Stimulated activated CD8-positive, alpha-beta memory T cell treated with anti-CD3 and anti-CD28 coated beads, Interleukin-7, amount 100 ng/mL, for 4 hours (primary cell): ENCODE measurements at places on chromosomes 3 and 15.

GRCh38 chr3:104933972-104934371, 432.7 kb upstream of the ALCAM start:
- DNase-seq: no peak

DNA sequence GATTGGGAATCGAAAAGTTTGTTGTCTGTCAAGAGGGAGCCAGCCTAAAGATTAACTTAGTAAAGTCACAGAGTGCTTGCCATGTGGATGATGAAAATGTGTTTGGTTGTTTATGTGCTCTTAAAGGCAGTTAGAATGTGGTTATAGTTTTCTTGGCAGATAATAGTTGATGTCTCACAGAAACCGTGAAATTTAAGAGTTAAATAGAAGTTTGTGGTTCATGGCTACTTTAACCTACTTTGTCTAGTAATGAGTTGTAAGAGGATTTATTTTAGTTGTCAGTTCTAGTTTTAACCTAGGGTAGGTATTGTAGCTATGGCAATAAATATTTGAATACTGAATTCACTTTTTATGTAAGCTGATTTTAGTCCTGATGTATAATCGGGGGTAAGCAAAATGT, 36.4 kb upstream of the EIF3J start:
- no peak for DNase-seq

GRCh38 chr15:69815793-69816192, 281.9 kb downstream of the TLE3 start:
- DNase-seq: no peak

DNA sequence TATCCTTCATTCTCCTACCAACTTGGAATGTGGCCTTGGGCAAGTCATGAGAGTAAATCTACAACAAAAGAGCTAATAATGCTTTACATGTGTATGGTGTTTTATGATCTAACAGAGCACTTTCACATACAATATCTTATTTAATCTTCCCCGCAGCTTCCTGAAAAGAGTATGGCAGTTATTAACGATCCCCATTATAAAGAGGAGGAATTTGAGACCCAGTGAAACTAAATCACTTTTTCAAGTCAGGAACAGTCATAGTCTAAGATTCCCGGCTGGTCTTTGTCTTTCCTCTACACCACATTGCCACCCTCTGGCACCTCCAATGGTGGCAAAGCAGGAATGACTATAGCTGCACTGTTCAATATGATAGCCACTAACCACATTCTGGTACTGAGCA, 69.7 kb upstream of the CMSS1 start:
- no peak for DNase-seq

DNA sequence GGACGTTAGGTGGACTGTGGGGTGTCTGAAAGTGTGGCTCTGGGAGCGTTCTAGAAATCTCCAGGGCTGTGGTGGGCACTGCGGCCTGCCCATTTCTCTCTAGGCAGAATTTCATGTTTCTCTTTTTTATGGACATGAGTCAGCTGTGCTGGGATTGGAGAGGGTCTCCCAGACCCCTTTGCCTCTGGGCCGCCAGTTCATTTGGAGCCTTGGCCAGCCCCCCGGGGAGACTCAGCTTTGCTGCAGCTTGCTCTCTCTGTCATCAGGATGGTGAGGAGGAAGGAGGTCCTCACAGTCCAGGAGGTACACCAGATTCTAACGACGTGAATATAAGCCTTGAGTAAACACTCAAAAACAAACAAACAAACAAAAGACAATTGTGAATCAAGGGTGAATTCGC, 149.6 kb upstream of the RGMA start:
- no peak for DNase-seq

DNA sequence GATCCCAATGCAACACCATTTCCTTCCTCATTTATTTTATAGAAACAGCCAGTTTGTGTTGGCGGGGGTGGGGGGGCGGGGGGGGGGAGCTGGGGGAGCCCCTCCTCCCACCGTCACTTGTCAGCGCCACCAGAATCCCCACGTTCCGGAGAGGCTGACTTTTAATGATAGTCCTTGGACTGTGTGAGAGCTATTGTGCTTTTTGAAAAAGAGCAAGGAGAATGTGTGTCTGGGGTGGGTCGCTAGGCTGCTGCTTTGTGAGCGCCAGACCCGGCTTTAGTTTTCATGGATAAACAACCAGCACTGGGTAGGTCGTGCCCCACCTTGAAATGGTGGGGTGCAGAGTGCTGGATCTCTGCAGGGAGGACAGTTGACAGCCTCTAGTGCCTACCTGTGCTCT, 135.0 kb upstream of the ONECUT1 start:
- no peak for DNase-seq

- no peak for DNase-seq
Measured at GRCh38 chr3:14532691-14533456, 7.3 kb downstream of the GRIP2 start.

DNA sequence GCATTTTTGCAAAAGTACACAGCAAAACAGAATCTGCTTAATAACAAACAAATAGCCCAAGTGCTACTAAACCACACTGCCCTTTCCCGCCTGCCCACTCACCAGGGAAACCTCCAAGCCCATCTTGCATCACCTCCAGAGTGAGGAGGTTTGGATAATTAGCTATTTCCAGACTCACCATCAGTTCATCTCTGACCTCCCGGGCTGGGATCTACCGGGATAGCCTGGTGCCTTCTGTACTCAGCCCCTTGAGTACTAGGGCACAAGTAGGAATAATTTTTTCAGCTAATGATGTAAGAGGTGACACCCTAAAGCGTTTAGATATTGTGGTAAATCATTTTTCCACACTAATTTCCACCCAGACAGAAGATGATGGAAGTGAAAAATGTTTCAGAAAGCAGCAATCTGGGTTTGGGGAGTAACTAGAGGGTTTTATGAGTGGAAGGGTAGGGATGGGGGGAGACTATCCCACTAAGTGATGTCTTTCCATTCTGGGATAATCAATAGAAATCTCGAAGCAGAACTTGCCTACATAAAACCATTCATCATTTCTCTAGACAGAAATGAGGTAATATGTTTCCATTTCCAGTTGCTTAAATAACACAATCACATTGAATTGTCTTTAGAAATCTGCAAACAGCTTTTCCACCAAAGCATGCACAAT, 40.9 kb downstream of the TAFA4 start:
- no peak for DNase-seq

GRCh38 chr3:142159083-142159740, 9.9 kb upstream of the TFDP2 start:
- no peak for DNase-seq

DNA sequence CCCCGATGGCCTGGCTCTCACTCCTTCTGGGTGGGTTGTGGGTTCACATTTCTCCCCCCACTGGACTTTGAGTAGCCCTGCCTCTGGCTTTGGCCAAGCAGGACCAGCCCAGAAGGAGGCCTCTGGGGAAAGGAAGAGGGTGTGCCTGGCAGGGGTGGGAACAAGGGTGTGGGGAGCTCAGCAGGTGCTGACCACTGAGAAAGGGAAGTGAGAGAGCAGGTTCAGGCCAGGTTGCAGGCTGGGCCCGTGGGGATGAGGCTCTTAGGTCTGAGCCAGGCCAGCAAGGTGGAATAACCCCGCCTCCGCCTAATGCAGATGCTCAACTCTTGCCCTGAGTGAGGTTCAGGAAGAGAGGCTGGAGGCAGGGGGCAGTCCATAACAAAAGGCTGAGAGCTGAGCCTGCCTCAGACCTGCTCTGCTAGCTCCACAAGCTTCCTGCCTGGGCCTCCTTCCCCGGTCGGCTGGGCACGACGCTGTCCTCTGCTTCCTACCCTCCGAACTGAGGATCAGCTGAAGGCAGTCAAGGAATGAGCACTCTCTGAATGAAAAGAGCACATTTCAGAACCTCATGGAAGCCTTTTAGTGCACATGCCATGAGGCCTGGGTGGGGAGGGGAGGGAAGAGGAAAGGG, 82.7 kb downstream of the TLE3 start:
- DNase-seq: no peak

DNA sequence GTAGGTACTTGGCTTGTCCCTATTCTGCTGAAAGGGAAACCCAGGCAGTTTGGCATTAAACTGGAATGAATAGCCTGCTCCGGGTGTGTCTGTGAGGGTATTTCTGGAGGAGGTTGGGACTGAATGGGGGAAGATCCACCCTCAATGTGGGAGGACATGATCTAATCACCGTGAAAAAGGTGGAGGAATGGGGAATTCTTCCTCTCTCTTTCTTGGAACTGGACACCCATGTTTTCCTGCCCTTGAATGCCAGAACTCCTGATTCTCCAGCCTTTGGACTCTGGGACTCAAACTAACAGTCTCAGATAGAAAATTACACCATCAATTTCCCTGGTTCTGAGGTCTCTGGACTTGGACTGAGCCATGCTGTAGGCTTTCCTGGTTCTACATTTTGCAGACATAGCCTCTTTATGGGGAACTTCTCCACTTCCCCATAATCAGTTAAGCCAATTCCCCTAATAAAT, 391.7 kb downstream of the EDEM1 start:
- no peak for DNase-seq

DNA sequence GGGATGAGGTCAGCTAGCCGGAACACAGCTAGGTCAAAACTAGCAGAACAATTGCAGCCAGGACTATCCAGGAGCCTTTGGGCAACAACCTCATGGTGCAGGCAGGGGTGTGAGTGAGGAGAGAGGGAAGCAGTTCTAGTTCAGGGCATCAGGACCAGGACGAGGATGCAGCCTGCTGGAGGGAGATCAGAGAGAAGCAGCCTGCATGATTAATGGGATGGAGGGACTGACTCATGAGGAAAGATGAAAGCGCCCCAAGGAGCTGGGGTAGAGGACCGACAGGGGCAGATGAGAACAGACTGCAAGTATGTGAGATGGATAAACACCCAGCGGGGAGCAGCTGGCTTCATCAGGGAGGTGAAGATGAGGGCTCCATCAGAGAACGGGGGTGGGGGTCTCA, 37.9 kb upstream of the LRTM1 start:
- no peak for DNase-seq

DNA sequence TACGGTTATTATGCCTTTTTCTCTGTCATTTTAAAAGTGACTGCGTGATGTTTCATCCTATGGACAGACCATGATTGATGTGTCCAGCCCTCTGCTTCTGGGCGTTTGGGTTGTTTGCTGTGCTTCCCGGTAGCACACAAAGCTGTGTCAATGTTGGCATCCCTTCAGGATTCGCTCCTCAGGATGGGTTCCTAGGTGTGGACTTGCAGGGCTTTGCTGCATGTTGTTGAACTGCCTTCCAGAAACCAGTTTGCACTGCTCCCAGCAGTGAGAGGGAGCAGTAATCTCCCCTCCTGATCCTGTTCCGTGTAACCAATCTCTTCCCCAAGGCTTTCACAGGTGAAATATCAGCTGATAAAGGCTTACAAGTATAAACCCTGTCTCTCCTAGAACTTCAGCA, 787 bp downstream of the TRPM1 start:
- no peak for DNase-seq

GRCh38 chr3:66394019-66394752, 106.6 kb downstream of the LRIG1 start:
- peak; percentile 16 for DNase-seq

GRCh38 chr3:117184574-117184973, 475.0 kb downstream of the TUSC7 start:
- DNase-seq: no peak

GRCh38 chr3:37028329-37028728, 35.0 kb downstream of the MLH1 start:
- no peak for DNase-seq

DNA sequence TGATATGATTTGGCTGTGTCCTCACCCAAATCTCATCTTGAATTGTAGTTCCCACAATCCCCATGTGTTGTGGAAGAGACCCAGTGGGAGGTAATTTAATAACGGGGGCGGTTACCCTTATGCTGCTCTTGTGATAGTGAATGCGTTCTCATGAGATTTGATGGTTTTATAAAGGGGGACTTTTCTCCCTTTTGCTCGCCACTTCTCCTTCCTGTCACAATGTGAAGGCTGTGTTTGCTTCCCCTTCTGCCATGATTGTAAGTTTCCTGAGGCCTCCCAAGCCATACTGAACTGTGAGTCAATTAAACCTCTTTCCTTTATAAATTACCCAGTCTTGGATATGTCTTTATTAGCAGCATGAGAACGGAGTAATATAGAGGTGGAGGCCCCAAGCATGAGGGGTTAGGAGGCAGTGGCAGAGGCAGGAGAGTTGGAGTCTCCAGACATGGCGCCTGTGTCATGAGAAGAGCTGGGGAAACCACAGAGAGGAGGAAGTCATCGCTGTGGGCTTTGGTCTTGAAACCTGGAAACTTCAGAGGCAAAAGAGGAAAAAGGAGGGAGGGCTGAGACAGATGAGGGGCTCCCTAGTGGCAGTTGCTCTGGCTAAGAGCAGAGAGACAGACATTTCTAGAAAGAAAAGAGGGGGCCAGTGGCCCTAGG, 107.8 kb upstream of the VEPH1 start:
- DNase-seq: no peak
